Activated gamma-delta T cell (primary cell): ENCODE measurements at places on chromosomes 16 and 17.

GRCh38 chr16:7185689-7186088 lies 147.0 kb upstream of the RBFOX1 start:
- no peak for DNase-seq

GRCh38 chr17:70134777-70135176 lies 34.6 kb upstream of the KCNJ2 start:
- no peak for DNase-seq

DNA sequence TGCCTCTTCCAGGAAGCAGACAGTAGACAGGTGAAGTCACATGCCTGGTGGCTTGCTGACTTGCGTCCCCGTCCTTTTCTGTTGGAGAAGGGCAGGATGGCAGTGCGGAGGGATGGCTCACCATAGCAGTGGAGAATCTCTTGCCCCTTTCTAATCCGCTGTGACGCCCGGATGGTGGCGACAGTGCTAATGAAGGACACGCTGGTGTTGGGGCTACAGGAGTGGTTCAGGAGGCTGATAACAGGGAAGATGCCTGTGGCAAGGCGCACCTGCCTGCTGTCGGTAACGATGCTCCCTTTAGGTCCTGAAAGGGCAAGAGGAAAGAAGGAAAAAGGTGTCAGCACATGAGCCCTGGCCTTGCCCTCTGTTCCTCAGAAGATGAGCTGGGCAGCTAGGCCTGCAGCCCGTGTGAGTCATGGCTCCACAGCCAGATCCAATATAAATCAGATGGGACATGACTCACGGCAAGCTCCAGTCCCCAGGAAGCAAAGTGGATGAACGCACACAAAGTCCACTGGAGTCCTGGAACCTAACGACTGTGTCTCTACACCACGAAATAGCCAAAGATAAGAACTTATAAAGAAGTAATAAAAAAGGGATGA lies 25.5 kb downstream of the SERPINF1 start:
- no peak for DNase-seq

DNA sequence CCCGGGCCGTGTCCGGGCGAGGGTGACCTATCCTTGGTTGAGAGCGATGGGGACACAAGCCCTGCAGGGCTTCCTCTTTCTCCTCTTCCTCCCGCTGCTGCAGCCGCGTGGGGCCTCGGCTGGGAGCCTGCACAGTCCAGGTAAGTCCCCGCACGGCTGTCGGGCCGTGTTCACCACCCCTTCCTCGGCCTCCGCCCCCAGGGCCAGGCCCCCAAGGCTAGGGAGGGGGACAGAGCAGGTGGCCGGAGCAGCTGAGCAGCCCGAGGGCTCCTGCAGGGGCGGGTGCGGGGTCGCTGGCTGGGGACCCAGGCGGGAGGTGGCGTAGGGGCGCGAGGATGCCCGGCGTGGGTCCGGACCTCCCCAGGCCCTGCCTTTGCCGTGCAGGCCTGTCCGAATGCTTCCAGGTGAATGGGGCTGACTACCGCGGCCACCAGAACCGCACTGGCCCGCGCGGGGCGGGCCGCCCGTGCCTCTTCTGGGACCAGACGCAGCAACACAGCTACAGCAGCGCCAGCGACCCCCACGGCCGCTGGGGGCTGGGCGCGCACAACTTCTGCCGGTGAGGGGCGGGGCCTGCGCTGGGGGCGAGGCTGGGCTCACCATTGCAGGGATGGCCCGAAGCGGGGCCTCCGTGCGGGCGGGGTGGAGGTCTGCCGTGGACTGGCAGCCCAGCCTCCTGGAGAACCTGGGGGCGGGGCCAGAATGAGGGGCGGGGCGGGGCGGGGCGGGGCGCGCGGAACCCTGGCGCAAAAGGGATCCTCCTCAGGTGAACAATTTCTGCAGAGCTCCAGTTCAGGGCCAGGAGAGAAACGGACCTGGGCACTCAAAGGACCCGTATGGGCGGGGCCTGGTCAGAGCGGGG lies 631 bp downstream of the KREMEN2 start:
- peak; percentile 44 for DNase-seq

- peak; percentile 35 for DNase-seq
Observed at GRCh38 chr16:29745121-29745852, 503 bp downstream of the C16orf54 start.

DNA sequence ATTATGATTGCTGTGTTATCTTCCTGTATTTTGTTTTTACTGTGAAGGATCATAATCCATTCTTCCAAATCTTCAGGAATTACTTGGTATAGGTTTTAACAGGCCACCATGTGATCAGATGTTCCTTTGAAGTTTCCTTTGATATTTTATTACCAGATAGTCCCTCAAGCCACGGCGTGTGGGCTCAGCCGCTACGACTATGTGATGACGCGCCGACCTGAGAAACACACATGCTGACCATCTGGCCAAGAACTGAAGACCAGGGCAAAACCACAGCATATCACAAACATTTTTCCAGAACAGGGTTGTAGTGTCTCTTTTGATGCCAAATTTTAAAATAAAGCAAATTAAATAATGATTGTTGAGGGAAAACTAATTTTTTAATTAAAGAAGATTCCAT lies 47.3 kb downstream of the ZCCHC14 start:
- no peak for DNase-seq

- no peak for DNase-seq
Observed at GRCh38 chr16:2530629-2531318, 434 bp downstream of the CEMP1 start.

DNA sequence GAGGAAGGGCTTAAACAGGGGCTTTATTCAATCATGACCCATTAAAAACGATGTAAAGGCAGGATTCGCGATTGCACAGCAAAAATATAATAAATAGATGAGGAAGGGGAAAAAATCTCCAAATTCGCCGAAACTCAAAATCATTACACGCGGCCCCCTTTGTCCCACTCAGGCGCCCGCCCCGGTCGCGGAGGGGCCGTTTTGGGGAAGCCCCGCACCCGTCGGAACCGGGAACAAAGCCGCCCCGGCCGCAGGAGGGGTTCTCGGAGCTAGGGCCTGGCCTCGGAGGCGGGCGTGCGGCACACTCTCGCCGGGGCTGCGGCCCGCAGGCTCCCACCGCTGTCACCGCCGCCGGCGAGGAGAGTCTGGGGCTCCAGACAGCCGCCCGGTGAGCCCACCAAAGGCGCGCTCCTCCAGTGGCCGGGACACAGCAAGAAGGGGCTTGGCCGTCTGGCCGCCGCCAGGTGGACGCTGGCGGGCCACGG lies 521 bp downstream of the C16orf87 start:
- peak; percentile 47 for DNase-seq

- no peak for DNase-seq
Observed at GRCh38 chr16:85570213-85570734, 42.8 kb upstream of the GSE1 start.

DNA sequence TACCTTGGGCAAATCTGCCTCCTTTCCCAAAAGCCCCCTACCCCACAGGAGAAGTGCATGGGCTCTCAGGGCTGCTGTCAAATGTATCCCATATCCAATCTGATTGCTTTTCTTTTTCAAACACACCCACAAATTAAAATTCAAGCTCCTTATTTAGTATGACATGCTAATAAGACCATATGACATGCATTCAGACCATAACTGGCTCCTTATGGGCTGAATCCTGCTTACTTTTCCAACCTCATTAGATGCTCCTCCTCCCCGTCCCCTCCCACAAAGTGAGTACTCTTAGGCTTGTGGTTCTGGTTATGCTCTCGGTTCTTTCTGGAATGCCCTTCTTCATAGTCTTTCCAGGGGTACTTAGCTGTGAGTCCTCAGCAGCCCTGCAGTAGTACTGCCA lies 59.0 kb upstream of the TOM1L1 start:
- DNase-seq = no peak

- DNase-seq = no peak
Observed at GRCh38 chr17:29613856-29614255, 8.9 kb downstream of the CORO6 start.

DNA sequence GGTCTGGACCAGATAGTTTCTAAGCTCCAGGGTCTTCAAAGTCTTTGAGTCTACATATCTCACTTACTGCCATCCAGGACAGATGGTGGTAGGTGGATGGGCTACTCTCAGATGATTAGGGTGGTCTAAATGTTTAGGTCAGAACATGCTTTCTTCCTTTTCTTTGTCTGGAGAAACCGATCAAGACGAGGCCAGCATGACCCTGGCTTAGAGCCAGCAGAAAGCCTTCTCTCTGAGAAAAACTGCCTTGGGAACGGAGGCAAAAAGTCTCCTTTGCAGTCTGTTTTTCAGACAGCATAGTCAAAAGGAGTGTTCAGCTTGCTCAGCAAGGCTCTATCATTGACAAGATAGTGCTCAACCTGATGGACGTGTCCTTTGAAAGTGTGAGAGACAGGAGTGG lies 48.8 kb downstream of the SPACA3 start:
- no peak for DNase-seq

DNA sequence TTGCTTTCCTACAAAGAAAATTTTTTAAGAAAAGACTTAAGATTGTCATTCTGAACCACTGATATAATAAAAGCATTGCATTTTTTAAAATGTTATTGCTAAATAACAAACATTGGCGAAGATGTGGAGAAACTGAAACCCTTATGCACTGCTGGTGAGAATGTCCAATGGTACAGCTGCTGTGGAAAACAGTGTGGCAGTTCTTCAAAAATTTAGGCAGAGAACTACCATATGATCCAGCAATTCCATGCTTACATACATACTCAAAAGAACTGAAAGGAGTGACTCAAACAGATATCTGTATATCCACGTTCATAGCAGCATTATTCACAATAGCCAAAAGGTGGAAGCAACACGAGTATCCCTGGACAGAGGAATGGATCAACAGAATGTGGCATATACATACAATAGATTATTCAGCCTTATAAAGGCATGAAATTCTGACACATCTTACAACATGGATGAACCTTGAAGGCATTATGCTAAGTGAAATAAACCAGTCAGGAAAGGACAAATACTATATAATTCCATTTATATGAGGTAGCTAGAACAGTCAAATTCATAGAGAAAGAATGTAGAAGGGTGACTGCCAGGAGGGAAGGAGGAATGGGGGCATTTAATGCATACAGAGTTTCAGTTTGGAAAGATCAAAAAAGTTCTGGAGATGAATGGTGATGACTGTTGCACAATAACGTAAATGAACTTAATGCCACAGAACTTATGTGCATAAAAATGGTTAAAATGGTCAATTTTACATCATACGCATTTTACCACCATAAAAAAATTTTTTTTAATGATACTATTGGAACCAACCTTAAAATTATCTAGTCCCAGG lies 92.1 kb downstream of the CACNG1 start:
- DNase-seq = no peak

DNA sequence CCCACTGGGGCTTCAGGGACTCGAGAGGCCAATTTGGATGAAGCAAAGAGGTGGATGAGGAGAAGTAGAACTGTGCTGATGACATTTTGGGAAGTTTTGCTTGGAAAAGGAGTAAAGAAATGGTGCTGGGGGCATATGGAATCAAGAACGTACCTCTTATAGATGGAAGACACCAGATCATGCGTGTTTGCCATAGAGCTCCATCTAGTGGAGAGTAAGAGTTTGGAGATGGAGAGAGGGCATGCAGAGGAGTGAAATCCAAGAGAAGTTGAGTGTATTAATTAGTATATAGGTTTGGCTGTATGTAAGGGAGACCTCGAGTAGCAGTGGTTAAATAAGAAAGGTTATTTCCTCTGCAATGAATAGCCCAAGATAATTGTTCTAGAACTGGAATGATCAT lies 56.0 kb downstream of the SHISA6 start:
- DNase-seq = no peak

- no peak for DNase-seq
Observed at GRCh38 chr17:31595076-31595475, 203.6 kb downstream of the RAB11FIP4 start.

DNA sequence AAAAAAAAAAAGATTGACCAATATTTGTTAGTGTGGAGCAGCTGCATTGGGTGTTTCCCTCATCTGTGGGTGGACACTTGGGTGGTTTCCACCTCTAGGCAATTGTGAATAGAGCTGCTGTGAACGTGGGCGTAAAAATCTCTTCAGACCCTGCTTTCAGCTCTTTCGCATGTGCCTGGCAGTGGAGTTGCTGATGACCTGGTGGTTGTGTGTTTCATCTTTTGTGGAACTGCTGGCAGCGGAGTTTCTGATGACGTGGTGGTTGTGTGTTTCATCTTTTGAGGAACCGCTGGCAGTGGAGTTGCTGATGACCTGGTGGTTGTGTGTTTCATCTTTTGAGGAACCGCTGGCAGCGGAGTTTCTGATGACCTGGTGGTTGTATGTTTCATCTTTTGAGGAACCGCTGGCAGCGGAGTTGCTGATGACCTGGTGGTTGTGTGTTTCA lies 21.4 kb downstream of the ZC3H18 start:
- DNase-seq = no peak

GRCh38 chr16:17347624-17348023 lies 123.1 kb downstream of the XYLT1 start:
- no peak for DNase-seq

GRCh38 chr17:50339381-50339780 lies 6.5 kb upstream of the XYLT2 start:
- DNase-seq = no peak

DNA sequence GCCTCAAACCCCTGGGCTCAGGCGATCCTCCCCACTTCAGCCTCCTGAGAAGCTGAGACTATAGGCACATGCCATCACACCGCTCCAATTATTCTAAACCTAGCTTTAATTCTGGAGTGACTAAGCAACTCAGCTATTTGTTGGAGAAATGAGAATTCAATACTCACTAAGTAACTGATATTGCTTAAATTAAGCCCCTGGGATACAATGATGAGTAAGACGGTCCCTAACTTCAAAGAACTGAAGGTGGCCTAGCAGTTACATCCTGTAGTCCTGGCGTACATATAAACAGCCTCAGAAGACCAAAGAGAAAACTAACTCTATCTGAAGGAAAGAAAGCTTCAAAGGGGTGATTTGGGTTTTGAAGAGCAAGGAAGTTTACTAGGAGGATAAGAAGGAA lies 25.0 kb downstream of the XPO6 start:
- DNase-seq = no peak

- no peak for DNase-seq
Observed at GRCh38 chr16:49972280-49972679, 52.7 kb upstream of the CNEP1R1 start.

- DNase-seq = no peak
Observed at GRCh38 chr17:40722241-40722640, 18.7 kb upstream of the KRT24 start.

DNA sequence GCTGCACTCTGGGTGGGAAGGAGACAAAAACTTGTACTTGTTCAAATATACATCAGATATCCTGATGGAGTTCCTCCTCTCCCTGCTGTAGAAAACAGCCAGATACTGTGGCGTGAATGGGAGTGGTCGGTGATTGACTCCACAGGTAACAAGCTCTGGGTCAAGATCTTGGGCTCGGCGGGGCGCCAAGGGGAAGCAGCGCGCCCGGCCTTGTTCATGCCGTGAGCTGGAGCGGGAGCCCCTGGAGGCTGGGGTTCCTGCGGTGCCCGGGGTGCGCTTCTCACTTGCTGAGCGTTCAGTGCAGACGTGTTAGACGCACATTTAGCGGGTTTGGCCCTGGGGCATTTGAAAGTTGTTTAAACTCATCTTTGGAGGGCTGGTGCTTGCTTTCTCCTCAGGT lies 44.4 kb downstream of the BANP start:
- DNase-seq = no peak
